ENCODE measurements at places on chromosomes 2 and 18.

- no peak for DNase-seq
These were observed 222.8 kb upstream of the CDH7 start for GRCh38 chr18:65527879-65528633.

DNA sequence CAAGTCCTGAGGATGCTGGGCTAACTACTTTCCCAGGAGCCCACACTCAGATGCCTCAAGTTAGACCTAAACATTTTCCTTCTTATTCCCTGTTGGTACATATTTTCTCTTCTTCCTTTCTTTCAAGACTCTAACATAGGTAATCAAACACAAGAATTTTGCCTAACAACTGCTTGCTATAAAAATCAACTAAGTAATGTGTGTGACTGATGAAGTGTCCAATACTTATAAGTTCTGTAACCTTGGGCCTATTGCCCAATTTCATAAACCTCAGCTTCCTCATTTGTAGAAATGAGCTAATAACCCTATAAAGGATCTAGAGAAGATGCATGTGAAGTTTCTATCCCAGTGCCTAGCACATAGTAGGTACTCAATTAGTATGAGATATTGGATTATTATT lies 31.6 kb upstream of the PIK3C3 start:
- DNase-seq = no peak

GRCh38 chr2:175431101-175431946 lies 249.8 kb upstream of the ATP5MC3 start:
- no peak for DNase-seq

- no peak for DNase-seq
These were observed 67.0 kb downstream of the CACNB4 start for GRCh38 chr2:152031747-152032306.

DNA sequence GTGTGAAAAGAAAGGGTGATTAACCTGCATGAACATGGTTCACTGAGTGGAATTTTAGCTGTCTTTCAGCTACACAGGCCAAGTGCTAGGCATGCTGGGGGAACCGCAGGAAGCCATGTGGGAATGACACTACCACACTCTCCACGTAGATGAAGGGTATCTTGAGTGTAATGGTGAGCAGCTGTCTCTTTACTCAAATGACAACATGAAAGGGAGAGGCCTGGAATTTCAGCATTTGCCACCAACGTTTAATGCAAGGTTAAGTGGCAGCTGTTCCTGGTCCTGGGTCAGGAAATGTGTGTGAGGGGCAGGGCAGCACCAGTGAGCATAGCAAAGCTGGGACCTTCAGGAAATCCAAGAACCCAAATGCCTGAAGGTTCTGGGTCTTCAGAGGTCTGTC lies 588.4 kb downstream of the SLC4A3 start:
- no peak for DNase-seq

GRCh38 chr18:35889677-35890076 lies 82.8 kb upstream of the RMP24 start:
- no peak for DNase-seq

DNA sequence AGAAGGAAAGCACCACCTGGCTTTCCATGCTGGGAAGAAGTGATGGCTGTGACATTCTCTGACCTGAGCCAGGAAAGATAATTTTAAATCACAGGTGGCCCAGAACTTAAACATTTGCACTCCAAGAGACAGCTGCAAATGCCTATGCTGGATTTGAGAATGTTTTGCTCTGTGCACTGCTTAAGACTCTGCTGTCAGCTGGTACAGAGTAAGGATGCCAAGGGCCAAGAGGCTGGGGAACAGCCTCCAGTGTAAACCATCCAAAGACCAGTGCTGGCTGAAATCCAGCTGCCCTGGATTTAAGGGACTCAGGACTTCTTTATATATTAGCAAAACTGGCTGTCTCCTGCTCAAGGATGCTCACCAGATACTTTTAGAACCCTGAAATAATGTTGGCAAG lies 3.9 kb downstream of the HOXD8 start:
- no peak for DNase-seq

DNA sequence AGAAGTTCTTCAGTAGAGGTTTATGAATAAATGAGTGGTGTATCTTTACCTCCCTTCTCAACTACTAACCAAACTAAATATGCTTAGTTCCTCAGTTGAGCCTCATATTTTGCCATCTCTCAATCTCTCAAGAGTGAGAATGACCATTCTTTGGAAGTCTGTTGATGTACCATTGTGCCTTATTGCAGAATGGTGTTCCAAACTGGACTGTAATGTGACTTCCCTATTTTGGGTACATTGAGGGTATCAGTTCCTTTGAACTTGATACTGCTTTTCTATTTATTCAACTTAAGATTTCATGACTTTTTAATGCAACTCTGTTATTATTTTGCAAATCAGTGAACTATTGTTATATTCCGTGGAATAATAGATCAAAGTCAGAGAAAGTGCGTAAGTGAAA lies 159.4 kb downstream of the PTPRM start:
- no peak for DNase-seq

DNA sequence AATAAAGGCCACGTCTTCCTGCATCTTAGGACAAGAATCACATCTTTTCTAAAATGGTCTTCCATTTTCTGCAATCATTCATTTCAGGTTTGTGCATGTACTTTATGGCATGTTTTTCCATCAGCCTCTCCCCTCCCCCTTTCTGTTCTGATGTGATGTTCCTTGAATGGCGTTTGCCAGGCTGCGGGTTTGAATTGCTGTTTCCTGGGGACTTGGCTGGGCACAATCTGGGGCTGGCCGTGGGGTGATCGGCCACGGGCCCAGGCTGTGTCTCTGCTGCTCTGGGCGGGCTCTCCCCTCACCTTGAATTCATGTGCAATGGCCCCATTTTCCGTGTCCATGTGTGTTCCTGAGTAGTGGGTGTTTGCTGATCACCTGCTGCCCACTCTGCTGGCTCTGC lies 15.2 kb downstream of the DGKD start:
- DNase-seq = no peak

- no peak for DNase-seq
These were observed 66.7 kb upstream of the RTN4 start for GRCh38 chr2:55116966-55117365.

GRCh38 chr2:109527846-109528705 lies 85.7 kb downstream of the SEPTIN10 start:
- DNase-seq = no peak

GRCh38 chr2:141348481-141348880 lies 782.3 kb downstream of the LRP1B start:
- no peak for DNase-seq

GRCh38 chr18:11845654-11846053 lies 5.6 kb upstream of the CHMP1B start:
- no peak for DNase-seq

DNA sequence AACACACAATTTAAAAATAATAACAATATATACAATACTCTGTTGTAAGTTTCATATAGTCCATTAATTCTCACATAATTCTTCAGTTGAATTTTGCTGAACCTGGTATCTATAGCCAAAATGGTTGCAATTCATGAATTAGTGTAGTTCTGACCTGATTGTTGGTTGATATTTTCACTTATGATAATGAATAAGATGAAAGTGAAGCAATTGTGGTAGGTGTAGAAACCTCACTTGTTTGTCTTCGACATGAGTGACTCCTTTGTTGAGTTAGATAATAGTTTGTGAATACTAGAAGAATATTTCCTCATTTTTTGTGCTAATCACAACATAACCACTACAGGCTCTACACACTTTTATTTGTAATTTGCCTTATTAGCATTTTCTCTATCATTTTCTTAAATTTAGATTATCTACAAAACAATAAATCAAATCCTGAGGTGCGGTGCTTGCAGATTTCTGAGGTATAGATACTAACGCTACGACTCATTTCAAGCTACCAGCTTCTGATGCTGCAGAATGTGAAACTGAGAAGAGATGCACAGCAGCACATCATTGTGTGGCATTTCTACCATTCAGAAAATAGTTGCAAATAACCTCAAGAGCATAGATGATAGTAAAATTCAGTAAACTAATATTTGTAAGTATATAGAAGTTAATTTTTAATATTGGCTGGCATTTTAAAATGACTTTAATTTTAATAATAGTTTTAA lies 117.9 kb downstream of the KCNH7 start:
- DNase-seq = no peak

- DNase-seq = no peak
These were observed 149.7 kb upstream of the KLHL29 start for GRCh38 chr2:23235292-23235691.

DNA sequence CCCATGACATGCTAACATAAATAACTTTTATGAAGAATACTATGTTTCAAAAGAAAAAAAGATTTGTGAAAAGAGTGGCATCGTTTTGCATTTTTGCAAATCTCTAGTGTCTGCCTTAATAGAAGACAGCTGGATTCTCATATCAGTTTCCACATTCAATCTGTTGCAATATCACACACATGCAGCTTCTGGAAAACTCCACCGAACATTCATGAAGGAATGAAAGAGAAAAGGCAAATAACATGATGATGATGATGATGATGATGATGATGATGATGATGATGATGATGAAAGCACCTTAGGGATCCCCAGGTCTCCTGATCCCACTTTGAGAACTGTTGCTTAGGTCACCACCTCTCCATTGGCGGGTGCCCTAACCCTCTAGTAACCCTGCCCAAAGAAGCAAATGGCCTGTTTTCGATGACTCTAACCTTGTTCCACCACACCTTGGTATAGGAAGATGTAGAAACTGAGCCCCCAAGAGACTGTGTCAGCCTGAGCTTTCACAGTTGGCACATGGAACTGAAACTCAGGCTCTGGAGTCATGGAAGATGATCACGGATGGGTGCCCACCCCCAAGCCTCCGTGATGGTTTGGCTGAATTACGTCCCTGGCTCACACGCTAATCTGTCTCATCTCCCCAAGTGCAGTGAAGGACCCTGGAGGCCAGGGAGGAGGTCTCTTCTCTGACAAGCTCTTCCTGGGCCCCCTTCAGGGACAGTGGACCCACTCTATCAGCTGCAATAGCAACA lies 80.1 kb upstream of the SMAD7 start:
- DNase-seq = no peak

- DNase-seq = no peak
These were observed 89.5 kb upstream of the ODC1 start for GRCh38 chr2:10537522-10538199.

DNA sequence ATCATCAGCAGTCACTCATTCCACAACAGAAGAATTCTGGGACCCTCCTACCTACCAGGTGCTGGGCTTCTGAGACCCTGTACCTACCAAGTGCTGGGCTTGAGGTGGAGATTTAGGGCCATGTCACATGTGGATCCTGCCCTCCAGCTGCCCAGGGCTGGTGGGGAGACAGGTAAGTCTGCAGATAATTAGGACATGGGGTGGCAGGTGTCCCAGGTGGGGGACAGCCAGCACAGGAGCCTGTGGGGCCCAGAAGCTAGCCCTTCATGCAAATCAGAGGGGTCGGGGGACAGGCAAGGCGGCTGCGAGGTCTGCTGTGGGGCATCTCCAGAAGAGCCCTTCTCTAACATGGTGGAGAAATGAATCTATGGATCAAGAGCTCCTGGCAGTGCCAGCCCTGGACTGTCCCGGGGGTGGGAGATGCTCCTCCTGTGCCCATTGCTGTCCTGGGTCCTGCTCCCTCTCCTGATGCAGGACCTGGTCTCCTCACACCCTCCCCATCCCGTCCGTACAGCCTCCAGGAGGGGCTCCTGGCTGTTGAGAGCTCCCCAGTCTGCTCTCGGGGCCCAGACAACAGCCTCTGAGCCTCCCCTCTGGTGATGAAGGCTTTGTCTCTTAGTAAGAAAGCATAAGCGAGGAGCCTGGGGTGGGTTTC lies 106.3 kb upstream of the GLI2 start:
- DNase-seq = no peak

DNA sequence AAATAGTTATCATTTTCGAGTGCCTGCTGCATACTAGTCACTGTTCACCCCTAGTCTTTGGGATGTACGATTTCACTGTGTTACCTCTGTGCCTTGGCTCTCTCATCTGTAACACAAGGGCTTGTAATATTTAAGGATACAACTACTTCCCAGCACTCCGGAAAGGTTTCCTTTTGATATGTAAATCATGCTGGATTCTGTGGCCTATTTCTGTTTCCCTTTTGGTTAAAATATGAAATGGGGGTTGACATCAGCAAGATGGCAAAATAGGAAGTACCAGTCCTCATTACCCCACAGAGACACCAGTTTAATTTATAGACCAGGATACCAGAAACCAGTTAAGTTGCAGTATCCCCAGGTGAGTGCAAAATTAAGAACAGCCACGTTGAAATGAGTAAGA lies 23.5 kb downstream of the PSMG2 start:
- DNase-seq = no peak

DNA sequence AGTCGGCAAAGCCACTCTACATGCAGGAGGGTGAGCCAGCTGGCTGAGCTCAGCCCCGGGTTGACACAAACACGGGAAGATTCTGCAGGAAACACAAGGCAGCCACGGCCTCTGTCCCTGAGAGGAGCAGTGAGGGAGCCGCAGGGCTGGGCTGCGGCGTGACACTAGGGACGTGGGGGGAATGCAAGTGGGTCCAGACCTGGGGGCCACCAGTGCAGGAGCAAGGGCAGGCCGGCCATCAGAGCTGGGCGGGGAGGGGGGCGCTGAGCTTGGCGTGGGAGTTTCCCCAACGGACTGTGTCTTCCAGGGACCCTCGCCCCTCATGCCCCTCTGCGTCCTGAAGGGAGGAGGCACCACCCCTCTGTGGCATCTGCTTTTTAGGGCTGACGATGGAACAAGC lies 12.0 kb upstream of the C1QL2 start:
- DNase-seq = no peak

- no peak for DNase-seq
These were observed at the start of gene RNPEPL1 for GRCh38 chr2:240567872-240568677. Gene RNPEPL1 (plus strand): TSS chr2:240568484. CDS start chr2:240568587, 103 bp downstream.

DNA sequence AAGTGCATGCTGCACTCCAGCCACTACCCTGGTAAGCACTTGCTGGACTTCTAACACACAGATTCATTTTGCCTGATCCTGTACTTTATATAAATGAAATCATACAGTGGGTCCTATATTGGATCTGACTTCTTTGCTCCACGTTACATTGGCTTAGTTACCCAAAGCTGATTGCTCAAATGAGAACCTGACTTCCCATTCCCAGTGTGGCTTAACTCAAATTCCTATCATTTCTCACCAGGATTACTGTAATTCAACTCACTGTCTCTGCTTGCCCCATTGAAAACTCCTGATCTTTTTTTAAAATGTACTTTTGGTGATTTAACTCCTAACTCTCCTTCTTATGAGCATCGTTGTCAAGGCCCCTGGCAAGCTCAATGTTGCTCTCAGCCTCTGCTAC lies 1.4 kb downstream of the RSAD2 start:
- DNase-seq = no peak

GRCh38 chr18:22226801-22227200 lies 57.4 kb downstream of the GATA6 start:
- DNase-seq = no peak

Measured in stimulated activated CD4-positive, alpha-beta T cell treated with anti-CD3 and anti-CD28 coated beads, Interleukin-1b, Interleukin-23, amount 100 ng/mL, for 1 hour (primary cell).